ENCODE measurements at places on chromosomes 7 and 10.
A peak's percentile ranks its signal among the peaks of the same experiment; 100 is the strongest.

DNA sequence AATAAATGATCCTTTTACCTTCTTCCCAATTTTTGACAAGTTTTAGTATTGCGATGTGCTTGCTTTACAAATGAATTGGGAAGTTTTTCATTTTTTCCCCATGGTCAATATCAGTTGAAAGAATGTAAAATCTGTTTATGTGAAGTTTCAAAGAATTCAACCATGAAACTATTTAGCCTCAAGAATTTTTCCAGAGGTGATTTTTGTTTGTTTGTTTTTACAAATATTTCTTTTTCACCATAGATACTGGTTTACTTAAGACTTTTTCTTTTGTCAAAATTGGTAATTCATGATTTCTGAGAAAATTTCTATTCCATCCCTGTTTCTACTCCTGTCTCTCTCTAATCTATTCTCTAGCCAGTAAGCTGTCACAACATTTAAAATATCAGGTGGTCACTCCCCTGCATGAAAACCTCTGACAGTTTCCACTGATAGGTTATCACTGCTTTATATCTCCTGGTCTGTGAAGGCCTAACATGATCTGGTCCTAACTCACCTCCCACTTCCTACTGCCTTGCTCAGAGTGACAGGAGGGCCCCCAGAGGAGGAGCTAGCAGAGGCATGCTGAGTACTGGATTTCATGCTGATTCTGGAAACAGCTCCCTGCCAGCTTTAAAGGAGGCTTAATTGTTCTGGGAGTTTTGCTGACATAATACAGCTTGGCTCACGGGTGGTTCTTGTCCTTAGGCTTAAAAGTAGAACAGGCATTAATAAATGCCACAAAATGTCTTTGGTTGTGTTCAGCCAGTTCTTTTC, 7.6 kb upstream of the ARMS2 start:
- no peak for DNase-seq

- DNase-seq, result no peak
Measured at GRCh38 chr7:132764762-132765161, 188.5 kb upstream of the PLXNA4 start.

DNA sequence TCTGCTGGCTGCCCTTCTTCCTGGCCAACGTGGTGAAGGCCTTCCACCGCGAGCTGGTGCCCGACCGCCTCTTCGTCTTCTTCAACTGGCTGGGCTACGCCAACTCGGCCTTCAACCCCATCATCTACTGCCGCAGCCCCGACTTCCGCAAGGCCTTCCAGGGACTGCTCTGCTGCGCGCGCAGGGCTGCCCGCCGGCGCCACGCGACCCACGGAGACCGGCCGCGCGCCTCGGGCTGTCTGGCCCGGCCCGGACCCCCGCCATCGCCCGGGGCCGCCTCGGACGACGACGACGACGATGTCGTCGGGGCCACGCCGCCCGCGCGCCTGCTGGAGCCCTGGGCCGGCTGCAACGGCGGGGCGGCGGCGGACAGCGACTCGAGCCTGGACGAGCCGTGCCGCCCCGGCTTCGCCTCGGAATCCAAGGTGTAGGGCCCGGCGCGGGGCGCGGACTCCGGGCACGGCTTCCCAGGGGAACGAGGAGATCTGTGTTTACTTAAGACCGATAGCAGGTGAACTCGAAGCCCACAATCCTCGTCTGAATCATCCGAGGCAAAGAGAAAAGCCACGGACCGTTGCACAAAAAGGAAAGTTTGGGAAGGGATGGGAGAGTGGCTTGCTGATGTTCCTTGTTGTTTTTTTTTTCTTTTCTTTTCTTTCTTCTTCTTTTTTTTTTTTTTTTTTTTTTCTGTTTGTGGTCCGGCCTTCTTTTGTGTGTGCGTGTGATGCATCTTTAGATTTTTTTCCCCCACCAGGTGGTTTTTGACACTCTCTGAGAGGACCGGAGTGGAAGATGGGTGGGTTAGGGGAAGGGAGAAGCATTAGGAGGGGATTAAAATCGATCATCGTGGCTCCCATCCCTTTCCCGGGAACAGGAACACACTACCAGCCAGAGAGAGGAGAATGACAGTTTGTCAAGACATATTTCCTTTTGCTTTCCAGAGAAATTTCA, 1.7 kb downstream of the ADRB1 start:
- peak; percentile 33 for DNase-seq

GRCh38 chr7:34091321-34091917, 186.1 kb downstream of the BMPER start:
- DNase-seq, result peak; percentile 11

GRCh38 chr7:67825356-67825755, 828.7 kb downstream of the TYW1 start:
- no peak for DNase-seq

GRCh38 chr7:12322284-12322902, 81.3 kb downstream of the VWDE start:
- no peak for DNase-seq

GRCh38 chr10:49219248-49219647, 31.1 kb upstream of the TMEM273 start:
- no peak for DNase-seq

- peak; percentile 50 for DNase-seq
Measured at GRCh38 chr10:132571650-132572544, 34.3 kb downstream of the INPP5A start.

GRCh38 chr10:7423521-7423920, 12.7 kb upstream of the SFMBT2 start:
- no peak for DNase-seq

GRCh38 chr10:87817609-87818504, at the start of gene ATAD1:
TSS of gene ATAD1 (minus strand) at chr10:87818226. CDS start at chr10:87814599, 3,627 bp downstream.
- DNase-seq, result peak; percentile 96

- no peak for DNase-seq
Measured at GRCh38 chr10:111973306-111973705, 210.3 kb downstream of the GPAM start.

DNA sequence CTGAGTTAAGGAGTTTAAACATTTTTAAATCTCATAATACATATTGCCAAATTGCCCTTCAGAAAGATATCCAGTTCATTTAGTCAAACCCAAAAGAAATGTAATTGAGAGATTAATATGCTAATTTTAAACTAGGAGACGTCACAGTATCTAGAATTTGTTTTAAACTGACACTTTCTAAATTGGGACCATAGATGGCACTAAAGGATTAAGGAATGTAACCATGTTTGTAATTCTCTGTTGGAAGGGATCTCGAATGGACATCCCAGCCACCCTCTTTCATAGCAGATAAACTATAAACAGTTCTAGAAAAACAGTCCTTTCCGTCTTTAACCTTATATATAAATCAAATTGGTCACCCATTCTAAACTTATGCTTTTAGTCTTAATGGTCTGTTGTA, 30.0 kb upstream of the SAMD9L start:
- no peak for DNase-seq

GRCh38 chr7:73912223-73912622, 51.3 kb downstream of the TMEM270 start:
- no peak for DNase-seq

DNA sequence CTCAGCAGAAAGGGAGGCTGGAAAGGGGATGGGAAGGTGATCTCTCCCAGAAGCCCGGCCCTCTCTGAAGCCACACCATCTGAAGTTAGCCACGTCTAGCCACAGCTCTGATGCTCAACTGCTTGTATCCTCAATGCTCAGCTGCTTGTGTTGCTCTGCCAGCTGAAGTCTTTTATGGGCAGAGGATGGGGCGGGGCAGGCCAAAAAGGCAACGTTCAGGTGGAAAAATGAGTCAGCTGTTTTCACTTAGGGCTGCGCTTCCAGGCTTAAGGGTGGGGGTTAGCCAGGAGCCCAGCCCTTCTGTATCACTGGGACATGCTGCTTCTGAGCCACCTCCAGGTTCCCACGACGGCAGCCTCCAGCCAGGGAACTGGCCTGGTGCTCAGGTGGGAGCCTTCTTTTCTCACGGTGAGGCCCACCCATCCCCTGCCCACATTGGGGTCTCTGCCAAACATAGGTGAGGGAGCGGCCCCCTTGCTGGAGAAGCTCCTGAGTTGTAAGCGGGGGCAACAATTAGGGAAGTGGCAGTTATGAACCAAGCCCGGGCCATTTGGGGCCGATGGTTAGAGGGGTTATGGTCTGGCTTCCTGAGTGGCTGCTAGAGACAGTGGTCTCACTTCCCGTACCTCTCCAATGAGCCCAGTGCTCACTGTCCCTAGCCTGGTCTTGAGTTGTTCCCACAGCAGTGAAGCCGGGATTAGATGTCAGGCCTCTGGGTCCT, 44.9 kb upstream of the CNPY1 start:
- DNase-seq, result no peak

DNA sequence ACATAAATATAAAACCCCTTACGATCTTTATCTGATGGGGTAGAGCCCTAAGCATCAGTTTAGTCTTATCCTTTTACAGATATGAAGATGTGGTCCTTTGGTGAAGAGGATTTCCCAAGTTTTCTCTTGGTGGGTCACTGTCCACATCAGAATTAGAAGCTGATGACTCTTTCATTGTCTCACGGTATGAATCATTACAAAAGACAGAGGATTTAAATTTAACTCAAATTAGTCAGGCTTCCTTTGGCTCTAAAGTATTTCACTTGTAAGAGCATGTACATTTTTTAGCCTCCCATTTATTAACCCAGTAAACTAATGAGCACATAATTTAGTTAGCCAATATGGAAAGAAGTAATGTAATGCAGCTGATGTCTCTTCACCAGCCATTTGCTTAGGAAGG, 49.9 kb upstream of the TMEM26 start:
- DNase-seq, result no peak

- no peak for DNase-seq
Measured at GRCh38 chr7:56079450-56080185, 13.1 kb downstream of the PHKG1 start.

- no peak for DNase-seq
Measured at GRCh38 chr10:127698886-127699285, 38.1 kb upstream of the FOXI2 start.

- no peak for DNase-seq
Measured at GRCh38 chr7:50733552-50733951, 49.1 kb downstream of the GRB10 start.

DNA sequence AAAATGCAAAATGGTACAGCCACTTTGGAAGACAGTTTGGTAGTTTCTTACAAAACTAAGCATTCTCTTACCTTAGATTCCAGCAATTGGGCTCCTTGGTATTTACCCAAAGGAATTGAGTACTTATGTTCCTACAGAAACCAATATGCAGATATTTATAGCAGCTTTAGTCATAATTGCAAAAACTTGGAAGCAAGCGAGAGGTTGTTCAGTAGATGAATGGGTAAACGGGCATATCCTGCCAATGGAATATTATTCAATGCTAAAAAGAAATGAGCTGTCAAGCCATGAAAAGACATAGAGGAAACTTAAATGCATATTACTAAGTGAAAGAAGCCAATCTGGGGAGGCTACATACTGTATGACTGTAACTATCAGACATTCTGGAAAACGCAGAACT, 926.7 kb downstream of the TYW1 start:
- no peak for DNase-seq

Data from natural killer cell (primary cell).